ENCODE measurements at places on chromosomes 16 and 17.

DNA sequence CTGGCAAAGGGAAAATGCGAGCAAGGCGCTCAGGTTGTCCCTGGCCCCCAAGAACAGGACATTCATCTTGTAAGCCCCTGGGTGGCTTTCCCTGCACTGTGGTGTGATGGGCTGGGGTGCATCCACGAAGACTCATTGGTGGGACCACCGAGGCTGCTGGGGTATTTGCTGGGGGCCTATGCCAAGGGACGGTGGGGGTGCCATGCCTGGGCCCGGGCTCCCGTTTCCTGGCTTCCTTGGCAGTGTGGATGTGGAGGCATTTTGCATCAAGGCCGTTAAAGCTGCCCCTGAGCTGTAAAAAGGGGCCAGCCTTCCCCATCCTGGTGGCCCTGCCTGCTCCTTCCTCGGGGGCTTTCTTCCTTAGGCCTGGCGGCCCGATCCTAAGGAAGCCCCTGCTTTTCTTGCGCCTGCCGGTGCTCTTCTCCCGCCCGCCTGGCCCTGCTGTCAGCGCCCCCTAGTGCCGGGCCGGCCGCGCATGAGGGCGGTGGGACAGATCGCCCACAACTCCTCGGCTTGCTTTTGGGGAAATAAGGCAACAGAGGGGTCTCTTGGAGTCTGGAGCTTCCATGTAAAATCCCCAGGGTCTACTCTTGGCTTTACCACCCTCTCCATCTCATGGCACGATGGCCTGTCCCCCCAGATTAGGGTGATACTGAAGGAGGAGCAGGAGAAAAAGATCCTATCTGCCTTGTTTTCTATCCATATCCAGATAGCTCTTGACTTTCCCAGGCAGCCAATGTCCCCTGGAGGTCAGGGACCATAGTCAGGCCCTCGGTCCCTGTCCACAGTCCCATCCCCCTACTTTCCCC is 9.8 kb upstream of the TBX2 start:
- no peak for DNase-seq

DNA sequence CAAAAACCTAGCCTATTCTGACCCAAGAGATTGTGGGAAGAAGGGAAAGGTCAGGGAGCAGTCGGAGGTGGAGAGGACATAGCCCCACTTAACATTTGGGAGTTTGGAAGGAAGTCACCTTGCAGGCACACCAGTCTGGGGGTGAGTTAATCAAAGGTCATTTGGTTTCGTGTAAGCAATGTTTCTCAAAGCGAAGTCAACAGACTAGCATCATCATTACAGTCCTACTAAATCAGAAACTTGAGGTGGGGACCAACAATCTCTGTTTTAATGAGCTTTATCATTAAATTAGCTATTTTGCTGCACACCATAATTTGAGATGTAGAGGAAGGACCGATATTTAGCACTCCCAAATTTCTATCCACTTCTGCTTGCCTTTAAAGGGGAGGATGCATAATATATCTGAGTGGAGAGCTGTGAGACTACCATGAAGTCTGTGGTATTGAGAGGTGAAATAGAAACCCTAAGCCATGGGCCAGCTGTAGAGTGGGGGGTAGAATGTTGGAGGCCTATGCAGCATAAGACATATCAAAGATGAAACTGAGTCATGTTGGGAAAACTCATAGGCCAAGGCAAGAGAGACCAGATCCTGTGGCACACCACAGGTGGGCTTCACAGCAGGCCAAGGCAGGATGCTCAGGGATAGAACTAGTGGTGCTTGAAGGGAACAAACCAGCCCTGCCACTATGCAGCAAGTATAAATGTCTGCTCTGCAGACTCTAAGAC is 141.7 kb upstream of the ANKFN1 start:
- DNase-seq, result no peak

DNA sequence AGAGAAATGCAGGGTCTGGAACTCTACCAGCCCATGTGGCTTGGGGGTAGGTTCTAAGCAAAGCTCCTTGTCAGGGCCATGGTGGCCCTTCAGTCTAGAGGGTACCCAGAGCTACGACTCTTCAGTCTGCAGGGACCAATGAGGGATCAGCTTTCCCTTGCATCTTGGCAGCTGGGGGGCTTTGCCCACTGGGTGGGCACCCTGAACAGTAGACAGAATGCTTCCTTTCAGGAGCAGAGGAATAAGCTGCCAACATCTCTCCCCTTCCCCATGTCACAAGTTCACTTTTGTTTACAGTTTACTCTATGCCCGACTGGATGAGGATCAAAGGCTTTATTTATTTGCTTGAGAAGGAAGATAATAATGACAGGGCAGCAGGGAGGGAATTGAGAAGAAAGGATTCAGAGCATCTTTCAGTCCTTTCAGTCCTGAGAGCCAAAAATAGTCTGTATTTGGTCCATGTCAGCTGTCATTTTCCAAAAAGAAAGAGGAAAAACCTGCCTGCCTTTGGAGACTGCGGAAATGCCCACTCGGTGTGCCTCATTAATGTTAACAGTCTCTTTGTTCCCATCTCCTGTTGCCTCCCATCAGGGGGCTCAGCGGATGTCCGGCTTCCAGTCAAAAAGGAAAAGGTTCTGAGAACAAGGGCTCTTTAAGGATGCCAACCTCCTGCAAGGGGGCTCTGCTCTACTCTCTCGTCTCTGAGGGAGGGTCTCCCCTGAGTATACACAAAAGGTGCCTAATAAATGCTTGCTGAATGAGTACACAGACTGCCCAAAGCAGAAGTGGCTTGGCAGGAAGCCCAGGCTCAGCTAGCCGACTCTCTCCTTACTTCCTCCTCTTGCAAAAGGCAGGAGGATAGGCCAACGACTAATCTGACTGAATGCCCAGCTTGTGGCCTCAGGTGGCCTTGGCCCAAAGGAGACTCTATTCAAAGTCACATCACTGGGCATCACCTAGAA is 17.1 kb downstream of the TRAF4 start:
- DNase-seq, result no peak

DNA sequence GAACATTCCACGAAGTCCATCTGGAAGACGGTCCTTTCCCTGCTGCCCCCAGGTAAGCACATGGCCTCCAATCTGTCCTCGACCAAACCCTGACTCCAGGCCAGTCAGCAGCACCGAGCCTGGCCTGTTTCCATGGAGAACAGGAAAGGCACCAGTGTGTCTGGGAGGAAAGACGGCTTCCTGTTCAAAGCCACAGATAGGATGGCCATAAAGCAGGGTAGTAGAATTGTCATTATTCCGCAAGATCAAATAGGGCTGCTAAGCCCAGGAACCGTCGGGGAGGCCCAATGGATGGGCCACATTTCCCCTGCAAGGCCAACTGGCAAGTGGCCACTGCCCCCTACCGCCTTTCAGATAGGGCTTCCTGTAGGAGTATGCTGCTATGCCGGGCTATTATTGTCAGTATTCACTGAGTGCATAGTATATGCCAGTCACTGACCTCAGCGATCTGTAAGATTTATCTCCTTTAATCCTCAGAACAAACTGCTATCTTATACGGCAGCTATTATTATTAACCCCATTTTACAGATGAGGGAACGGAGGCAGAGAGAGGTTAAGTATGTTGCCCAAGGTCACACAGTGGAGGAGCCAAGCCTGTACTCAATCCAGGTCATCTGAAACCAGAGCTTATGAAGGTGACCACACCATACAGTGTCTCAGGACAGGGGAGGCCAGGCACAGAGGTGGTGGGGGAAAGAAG is 23.0 kb upstream of the PLCG2 start:
- DNase-seq, result no peak

DNA sequence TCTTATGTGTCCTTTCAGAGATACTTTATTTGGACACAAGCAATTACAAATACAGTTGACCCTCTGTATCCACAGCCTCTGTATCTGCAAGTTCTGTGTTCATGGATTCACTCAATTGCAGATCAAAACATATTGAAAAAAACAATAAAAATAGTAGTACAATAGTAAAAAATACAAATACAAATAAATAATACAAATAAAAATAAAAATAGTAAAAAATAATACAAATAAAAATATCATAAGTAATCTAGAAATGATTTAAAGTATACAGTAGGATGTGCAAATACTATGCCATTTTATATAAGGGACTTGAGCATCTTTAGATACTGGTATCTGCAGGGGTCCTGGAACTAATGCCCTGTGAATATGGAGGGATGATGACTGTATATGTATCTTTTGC is 47.4 kb upstream of the WSB1 start:
- DNase-seq, result no peak

DNA sequence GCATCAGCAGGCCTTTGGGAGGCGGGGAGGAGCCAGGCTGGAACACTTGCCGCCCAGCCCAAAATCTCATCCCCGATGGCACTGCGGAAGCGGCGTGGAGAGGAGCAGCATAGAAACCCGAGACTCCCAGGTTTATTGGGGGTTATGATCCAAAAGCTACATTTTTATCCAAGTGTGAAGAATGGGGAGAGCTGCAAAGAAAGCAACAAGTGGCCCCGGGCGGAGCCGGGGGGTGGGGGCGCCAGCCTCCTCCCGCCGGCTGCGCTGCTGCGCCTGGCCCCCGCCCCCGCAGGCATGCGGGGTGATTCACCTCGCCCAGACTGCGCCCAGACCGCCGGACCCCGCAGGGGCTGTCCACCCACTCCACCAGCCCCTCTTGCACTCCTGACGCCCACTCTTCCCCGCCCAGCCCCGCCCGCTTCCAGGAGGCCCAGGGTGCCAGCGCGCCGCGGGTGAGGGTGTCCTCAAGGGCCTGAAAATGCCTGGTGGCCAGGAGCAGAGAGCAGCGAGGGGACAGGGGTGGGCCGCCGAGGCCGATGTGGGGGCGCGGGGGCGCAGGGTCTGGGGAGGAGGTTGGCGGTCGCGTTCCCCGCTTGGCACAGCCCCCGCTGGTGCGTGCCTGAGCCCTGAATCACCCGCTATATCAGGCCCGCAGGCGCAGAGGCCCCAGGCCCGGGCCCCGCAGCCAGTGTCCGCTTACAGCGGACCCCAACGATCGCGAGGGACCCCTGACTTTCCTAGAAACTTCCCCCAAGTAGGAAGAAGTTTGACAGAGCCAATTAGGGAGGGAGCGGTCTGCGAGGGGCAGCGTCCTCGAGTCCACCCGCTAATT is 1.3 kb downstream of the CAVIN1 start:
- DNase-seq, result no peak
